ENCODE measurements at places on chromosomes 7 and 10.
A peak's percentile ranks its signal among the peaks of the same experiment; 100 is the strongest.

GRCh38 chr10:128178302-128178958, 52.2 kb upstream of the MKI67 start:
- DNase-seq, result no peak

- no peak for DNase-seq
Observed at GRCh38 chr7:157983502-157984422, 603.9 kb downstream of the PTPRN2 start.

DNA sequence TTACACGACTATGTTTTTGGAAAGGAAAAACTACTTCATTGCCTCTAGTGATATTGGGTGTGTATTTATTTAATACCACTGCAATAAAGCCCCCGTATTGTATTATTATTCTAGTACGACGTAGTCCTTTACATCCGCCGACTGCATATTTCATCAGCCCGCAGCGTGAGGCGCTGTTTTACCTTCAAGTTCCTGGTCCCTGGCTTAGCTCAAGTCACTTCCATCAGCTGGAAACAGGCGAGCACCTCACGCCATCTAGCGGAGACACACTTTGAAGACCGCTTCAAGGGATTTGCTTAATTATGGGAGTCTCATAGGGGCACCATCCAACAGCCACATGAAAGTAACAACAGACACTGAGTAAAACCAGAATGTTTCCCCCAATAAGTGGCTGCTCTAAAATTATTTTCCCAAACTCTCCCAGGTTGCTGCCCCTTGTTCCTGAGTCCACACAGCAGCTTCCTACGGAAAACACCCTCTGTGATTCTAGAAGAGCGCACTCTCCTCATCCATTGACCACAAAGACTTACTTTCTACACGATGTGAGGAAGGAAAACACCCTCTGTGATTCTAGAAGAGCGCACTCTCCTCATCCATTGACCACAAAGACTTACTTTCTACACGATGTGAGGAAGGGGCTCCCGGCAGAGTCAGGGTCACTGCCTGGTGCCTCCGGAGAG, 15.7 kb upstream of the ITIH2 start:
- DNase-seq, result peak; percentile 42

GRCh38 chr7:146709451-146710027, 592.9 kb downstream of the CNTNAP2 start:
- DNase-seq, result no peak

GRCh38 chr7:107501593-107501992, 31.7 kb downstream of the GPR22 start:
- DNase-seq, result peak; percentile 9

- no peak for DNase-seq
Observed at GRCh38 chr7:101496017-101496416, 133.1 kb downstream of the MYL10 start.

GRCh38 chr10:104202231-104202630, 29.9 kb downstream of the CFAP43 start:
- DNase-seq, result no peak

DNA sequence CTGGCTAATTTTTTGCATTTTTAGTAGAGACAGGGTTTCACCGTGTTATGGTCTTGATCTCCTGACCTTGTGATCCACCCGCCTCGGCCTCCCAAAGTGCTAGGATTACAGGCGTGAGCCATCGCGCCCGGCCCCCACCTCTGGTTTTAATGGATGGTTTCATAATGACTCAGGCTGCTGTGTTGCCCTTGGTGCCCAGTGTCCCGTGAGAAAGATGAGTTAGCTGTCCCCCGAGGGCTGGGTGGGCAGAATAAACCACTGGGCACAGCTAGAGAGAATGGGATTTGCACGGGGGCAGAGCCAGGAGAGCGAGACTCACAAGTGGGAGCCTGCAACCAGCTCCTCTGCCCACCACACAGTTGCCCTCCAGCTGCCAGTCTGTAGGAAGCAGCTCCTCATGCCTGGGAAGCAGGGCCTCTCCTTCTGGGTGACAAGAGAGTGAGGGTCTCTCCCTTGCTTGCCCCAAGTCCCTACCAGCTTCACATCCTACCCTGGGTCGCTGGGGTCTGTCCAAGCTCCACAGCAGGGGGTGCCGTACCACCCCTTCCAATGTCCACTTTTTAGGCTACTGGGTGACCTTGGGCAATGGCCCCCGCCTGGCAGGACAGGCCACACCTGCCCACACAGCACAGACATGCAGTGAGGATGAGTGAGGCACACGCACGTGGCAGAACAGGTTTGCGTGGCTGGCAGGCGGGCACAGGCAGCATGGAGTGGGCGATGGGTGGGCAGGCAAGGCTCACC, 16.1 kb upstream of the NDST2 start:
- DNase-seq, result peak; percentile 36

- no peak for DNase-seq
Observed at GRCh38 chr7:70937424-70937823, 194.5 kb upstream of the GALNT17 start.

DNA sequence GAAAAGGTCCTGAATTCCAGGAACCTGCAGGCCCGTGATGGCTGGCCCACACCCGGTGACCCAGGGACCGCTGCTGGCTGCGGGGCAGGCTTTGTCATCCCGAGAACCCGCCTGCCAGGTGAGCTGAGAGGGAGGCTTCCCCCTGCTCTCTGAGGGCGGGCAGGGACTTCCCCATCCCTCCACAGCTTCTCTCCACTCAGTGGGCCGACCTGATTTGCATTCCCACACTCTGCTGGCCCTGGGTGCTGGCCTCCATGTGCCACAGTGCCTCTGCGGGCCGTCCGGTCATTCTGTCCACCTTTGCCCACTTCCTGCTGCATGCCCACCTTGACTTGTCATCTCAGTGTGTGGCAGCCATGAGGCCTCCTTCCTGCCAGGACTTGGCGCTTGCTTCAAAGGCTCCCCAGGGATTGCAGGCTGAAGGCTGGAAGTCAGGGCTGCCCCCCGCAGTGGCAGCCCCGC, 35.3 kb downstream of the PALD1 start:
- no peak for DNase-seq

DNA sequence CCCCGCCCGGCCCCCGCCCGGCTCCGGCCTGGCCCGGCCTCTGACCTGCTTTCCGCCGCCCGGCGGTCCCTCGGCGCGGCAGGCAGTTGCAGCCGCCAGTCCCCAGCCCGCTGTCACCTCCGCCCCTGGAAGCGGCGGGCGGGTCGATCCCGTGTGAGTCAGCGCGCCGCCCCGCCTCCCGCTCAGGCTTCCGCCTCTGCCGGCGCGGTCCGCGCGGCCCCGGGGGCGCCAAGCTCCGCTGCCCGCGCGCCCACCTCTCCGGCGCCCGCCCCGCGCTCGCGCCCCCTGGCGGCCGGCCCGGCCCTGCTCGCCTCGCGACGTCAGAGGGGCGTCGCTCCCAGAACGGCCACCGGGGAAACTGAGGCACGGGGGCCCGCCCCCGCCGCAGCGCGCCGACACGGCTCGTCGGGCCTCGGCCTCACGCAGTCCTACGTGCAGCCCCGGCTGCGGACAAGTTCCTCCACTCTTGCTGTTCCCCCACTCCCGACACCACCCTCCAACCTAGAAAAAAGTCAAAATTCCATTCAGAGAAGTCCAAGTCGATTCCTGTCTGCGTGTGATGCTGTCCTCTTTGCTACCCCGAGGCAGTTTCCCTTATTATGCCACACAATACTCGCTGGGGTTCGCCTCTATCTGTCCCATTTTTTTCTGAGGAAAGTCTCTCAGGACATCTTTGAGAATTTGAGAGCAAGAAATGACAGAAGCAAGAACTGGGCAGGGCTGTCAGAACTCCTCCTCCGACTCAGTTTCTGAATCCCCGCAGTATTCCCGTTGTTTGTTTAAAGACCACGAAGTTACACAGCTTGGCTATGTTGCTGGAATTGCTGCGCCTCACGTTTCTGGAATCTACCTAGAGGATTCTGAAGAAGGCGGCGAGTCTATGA, at the start of gene DNMBP:
TSS of gene DNMBP (minus strand) at position 155 of the 884 bp plus-strand sequence. CDS start 37,823 bp downstream, outside the sequence.
- peak; percentile 87 for DNase-seq

DNA sequence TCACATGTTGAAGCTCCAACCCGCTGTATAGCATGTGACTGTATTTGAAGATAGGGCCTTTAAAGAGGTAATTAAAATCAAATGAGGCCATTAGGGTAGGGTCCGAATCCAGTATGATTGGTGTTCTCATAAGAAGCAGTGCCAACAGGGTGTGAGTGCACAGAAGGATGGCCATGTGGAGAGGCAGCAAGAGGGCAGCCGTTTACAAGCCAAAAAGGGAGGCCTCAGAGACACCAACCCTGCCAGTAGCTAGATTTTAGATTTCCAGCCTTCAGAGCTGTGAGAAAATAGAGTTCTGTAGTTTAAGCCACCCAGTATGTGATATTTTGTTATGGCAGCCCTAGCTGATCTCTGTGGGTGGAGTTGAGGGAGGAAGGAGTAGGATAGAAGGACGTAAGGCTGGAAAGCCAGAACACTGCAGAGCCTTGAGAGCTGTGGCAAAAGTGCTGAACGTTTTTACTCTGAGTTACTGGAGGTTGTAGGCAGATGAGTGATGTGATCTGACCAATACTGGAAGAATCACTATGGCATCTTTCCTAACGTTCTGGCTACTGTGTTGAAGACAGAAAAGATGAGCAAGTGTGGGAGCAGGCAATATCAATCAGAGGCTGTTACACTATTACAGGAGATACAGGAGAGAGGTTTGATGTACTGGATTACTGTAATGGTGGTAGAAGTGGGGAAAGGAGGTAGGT, 334.9 kb downstream of the ELMO1 start:
- DNase-seq, result no peak

DNA sequence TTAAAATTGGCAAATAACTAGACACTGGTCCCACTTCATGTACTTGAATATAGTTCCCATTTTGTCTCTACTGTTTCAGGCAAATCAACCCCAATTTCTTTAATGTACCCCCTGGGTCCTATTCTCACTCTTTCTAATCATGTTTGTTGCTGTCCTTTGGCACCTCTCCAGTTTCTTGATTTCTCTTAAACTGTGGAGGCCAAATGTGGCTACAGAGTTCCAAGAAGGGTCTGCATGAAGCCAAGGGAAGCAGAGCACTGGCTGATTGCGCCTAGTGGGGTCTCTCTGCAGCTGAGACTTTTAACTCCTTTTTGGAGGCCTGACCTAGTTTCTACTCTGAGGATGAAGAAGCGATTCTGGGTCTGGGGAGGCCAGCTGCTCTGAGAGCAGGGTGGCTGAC, 6.7 kb upstream of the ADAM12 start:
- no peak for DNase-seq

- DNase-seq, result no peak
Observed at GRCh38 chr7:123924941-123925340, at the start of gene SPAM1. Gene SPAM1, plus strand, starts transcription at chr7:123925241. Its CDS starts 28,330 bp downstream, at chr7:123953571.

DNA sequence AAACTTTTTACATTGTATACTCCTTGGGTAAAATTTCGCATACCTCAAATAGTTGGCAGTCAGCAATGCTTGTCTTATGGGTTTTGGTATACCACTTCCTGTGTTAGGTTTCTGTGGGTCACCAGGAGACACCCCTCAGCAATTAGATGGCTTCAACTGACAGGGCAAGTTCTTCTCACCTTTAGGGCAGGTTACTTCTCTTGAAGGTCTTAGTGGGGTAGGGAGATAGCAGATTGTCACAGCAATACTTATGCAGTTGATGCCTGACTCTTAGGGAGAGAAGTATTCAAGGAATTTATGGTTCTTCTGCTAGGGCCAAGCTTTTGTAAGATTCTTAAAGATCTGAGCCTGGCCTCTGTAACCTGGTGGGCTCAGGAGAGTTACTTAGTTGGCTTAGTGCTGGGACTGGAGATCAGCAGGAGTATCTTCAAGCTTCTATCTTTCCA, 42.9 kb downstream of the MKLN1 start:
- DNase-seq, result peak; percentile 16

GRCh38 chr7:139560678-139561077, 37.2 kb downstream of the CLEC2L start:
- DNase-seq, result no peak

DNA sequence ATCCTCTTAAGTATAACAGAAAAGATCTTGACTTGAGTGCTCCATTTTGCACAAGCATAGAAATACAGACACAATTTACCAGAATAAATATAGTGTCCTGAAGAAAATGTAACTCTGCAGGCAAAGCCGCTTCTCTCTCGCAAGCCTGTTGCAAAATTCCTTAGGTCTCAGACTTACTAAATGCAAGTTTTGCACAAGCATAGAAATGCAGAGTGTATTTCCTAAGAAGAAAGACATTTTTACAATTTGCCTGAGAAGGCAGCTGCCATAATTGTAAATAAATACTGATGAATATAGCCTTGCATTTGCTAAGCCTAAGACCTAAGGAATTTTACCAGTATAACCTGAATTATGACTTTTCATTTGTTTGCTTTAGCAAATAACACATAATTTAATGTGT, 67.1 kb downstream of the AGMO start:
- DNase-seq, result no peak

DNA sequence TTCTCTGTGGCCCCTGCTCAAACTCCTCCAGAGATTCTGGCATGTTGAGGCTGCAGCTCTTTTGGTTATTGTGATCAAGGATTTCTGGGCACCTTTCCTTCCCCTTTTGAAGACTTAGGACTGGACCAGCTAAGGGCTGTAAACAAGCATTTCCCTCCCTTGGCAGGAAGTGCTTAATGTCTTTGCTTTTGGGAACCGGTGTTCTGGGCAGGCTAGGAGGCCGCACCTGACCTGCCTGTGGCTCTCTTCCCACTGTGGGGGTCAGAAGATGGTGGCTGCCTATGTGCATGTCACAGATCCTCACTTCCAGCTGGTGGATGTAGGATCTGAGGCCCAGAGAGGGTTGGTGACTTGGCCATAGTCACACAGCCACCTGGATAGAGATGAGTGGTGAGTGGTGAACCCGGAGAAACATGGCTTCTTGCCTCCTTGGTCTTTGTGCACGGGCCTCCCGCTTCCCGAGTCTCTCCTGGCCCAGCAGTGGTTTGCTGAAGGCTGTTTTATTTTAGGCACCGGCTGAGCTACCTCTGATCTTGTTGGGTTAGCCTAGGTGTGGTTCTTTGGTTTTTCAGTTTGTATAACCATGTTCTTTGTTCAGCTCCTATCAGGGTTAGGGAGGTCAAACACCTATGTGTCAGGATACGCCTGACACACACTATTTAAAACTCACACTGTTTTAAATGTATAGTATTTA, 82.0 kb downstream of the GRK5 start:
- DNase-seq, result no peak

Measured in foreskin fibroblast (primary cell).